ENCODE measurements at places on chromosomes 13 and 19.

- no peak for DNase-seq
Observed at GRCh38 chr19:14102756-14103155, 12.2 kb upstream of the SAMD1 start.

GRCh38 chr13:71399631-71400215 is 467.3 kb downstream of the DACH1 start:
- DNase-seq: no peak

GRCh38 chr13:112809332-112810315 is 119.8 kb downstream of the ATP11A start:
- no peak for DNase-seq

DNA sequence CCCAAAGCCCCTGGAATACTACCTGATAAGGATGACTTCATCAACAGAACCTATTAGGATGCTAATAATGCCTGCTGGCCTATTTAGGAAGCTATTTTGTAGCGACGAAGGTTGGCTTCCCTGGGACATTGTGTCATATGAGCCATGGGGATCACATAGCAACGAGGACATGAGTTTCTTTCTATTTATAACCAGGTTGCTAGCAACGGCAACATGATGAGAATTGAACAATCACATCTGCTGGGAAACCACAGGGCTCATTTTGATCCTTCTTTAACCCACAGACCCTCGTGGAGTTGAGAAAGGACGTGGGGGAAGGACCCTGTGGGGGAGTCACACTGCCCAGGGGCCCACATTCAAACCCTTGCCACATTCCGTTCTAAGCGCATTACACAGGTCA is 172.2 kb downstream of the COL4A1 start:
- no peak for DNase-seq
